Stimulated activated CD4-positive, alpha-beta T cell treated with anti-CD3 and anti-CD28 coated beads, Interleukin-4, amount 100 ng/mL, for 24 hours (primary cell): ENCODE measurements at places on chromosomes 2 and 18.
A peak's percentile ranks its signal among the peaks of the same experiment; 100 is the strongest.

DNA sequence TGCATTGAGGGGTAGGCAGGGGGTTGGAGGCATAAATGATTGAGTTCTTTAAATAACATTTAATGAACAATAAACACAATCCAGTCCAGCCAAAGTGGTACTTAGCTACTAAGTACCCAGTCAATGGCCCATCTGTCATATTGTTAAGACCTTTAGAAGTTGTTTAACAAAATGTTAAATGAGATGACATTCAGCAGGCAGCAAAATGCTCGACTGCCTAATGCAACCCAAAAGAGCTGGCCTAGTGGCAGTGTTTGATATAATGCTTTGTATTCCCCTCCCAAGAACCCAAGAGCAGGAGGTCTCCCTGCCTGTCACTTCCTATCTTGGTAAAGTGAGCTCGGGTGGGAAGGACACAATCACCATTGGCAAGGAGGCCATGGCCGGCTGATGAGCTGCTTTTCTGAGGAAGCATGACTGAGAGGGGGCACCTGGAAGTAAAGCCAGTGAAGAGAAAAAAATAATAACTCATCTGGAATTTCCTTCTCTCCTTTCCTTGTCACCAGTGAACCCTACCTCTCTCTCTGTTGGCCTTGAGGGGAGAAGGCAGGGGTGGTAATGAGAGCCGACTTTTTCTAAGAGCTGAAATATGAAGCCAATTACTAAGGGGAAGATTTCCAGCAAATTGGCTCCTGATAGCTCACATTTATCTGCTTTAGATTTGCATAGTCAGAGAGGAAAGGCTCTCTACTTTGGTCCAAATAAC, 140.6 kb downstream of the C1D start:
- no peak for DNase-seq

- peak; percentile 54 for DNase-seq
These were observed 49.9 kb downstream of the LPIN2 start for GRCh38 chr18:2963048-2963447.

GRCh38 chr18:21451851-21452250, 148.7 kb downstream of the ESCO1 start:
- no peak for DNase-seq

DNA sequence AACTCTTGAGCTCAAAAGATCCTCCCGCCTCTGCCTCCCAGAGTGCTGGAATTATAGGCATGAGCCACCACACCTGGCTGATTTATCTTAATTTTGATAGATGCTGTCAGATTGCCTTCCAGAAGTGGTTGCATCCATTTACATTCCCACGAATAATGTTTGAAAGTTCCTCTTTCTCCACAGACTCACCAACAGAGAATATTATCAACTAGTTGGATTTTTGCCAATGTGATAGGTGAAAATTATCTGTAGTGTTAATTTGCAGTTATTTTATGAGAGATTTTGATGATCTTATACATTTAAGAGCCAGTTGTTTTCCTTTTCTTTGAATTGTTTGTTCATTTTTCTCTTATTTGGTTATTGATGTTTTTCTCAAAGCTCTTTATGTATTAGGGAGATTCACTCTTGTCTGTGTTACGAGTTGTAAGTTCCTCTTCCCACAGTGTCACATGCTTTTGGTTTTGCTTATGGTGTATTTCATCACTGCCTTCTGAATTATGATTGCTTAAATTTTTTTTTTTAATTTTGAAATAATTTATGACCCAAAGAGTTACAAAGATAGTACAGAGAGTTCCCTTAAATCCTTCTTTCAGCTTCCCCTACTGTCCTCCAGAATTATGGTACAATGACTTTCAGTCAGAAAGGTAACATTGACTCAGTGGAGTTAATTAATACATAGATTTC, 20.7 kb upstream of the NT5DC4 start:
- no peak for DNase-seq

GRCh38 chr2:155980941-155981560, 351.5 kb downstream of the NR4A2 start:
- DNase-seq, result no peak

DNA sequence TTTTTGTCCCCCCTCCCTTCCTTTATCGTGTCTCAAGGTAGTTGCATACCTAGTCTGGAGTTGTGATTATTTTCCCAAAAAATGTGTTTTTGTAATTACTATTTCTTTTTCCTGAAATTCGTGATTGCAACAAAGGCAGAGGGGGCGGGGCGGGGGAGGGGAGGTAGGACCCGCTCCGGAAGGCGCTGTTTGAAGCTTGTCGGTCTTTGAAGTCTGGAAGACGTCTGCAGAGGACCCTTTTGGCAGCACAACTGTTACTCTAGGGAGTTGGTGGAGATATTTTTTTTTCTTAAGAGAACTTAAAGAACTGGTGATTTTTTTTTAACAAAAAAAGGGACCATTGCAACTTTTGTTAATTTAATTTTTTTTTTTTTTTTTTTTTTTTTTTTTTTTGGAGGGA, 2.1 kb downstream of the SOX11 start:
- DNase-seq, result no peak

DNA sequence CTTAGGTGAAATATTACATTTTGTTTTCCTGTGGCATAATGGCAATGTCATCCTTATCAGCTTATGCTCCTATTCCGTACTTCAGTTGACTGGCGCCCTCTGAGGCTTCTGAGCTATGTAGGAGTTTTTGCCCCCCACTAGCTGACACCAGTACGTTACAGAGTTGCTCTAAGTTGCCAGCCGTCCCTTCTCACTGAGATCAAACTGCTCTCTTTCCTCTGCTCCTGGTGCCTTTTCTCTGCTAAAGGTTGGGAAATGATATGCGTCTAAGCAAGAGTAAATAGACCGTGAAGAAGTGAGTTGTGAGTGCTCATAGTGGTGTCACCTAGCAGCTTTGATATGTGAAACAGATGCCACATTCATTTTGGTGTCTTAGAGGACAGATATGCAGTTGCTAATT, 99.2 kb downstream of the RAPGEF4 start:
- no peak for DNase-seq

DNA sequence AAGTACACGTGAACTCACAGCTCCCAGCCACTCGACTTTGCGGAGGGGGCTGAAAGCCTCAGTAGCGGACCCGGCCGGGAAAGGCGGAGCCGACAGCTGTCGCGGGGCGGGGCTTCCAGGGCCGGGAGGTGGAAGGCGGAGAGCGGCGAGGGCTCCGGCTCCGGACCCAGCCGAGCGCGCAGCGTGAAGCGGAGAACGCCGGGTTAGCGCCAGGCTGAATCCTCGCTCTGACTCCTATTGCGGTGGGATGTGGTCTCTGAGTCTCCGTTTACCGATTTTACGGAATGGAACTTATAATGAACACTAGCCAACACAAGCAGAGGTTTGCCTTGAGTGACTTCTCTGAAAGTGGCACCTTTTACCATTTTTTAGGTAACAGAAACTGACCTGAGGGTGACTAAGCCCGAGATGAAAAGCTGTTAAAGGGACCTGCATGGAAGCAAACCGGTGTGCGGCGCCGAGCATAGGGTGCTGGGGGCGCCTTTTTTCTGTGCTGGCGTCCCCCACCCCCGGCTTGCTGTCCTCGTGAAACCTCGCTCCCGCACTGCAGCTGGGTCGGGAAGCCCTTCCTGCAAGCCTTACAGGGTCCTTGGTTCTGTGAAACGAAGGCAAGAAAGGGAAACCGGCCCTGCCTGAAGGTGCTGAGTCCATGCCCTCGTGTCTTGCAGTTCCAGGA, 72.9 kb downstream of the EN1 start:
- DNase-seq, result no peak

GRCh38 chr2:178718283-178718682, 88.9 kb downstream of the TTN start:
- DNase-seq, result no peak

DNA sequence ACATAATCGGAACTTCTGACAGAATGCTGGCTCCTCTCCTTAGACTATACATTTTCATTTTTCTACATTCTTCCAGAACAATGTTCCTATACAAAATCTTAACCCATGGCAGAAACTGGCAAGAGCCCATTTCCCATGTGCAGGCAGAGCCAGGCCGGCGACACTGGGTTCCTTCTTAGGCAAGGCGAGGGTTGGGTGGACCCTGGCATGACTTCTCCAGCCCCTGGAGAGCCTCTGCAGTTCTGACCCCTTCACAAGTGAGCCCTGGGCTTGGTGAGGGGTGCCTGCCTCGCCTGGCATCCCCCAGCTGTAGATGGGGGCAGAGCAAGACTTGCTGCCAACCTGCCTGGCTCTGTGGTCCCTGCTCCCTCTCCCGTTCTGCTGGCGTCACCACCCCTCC, 5.0 kb downstream of the GYPC start:
- no peak for DNase-seq

DNA sequence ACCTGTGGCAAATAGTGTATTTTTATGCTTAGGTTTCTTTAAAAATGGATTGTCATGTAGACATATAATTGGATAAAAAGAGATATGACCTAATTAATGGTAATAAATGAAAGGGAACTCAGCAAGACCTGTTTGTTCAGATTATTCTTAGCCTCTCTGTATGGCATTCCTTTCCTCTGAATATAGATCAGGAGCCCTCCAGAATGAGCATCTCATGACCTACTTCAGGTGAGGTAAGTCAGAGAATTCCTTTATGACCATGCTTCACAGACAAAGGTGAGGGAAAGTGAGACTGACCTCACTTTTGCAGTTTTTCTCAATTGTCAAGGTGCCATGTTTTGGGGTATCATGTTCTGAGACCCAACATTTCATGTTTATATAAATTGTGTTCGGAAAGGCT, 1744.3 kb upstream of the PIK3C3 start:
- DNase-seq, result no peak

DNA sequence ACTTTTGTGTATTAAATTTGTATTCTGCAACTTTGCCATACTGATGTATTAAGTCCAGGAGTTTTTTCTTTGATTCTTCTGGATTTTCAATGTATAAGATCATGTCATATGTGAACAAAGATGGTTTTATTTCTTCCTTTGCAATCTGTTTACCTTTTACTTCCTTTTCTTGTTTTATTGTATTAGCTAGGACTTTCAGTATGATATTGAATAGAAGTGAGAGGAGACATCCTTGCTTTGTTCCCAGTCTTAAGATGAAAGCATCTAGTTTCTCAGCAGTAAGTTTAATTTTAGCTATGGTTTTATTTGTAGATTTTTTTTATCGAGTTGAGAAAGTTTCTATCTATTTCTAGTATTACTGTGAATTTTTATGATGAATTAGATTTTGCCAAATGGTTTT, 25.5 kb downstream of the VRK2 start:
- no peak for DNase-seq

- DNase-seq, result peak; percentile 10
These were observed 7.6 kb upstream of the TNS1 start for GRCh38 chr2:218010140-218010983.

DNA sequence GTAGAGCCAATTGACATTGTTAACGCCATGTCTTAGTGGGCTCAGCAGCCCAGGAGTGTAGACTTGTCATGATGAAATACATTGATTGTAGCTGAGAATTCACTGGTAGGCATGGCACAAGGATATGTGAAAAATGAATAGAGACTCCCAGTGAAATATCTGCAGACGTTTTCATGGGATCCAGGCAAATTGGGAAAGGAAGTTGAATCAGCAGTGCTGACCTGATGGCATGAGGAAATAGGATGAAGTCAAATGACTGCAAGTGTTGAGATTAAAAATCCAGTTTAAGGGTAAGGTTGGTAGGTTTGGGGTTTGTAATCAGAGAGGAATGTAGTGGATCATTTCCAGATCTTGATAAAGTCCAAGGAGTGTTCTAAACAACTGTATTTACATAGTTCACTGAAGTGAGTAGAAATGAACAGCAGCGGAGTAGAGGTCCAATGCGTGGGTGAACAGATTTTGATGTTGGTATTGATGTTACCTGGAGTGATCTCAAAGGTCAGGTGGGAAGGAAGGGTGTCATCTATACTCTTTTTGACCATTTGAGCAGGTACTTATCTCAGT, 24.6 kb downstream of the INSIG2 start:
- DNase-seq, result no peak

DNA sequence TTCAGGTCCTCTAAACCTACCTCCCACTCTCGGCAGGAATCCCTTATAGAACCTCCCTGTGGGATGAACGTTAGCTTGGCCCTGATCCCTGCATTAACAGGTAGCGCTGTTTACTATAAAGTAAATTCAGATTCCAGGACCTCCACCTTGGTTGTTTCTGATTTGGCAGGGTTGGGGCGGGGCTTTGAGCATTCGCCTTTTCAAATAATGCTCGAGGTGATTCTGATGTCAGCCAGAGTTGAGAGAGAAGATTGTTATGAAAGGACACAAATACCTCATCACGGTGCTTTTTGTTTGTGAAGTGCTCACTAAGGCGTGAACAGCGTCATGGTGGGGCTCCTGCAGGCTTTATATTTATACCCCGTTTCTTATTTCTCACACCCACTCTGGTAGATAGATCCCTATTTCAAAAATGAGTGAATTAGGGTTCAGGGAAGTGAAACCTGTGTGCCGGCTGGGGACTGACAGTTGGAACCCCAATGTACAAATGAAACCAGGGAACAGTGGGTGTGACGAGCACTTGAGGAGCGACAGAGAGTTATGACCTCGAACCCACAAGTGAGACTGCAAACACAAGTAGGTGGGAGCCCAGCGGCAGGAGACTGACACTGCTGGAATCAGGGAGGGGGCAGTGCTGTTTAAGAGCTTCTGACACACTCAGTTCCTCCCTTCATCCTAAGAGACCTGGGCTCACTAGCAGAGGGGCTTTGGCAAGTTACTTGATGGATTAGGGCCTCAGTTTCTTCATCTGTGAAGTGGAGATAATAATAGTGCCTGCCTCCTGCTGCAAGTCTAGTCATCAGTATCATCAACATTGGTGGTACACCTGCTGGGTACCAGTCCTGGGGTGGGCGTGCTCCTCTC, 14.2 kb upstream of the CXCR4 start:
- DNase-seq, result peak; percentile 64

- DNase-seq, result no peak
These were observed 10.8 kb downstream of the PCBP1 start for GRCh38 chr2:70098032-70098431.

GRCh38 chr18:54415086-54415485, 57.4 kb downstream of the C18orf54 start:
- DNase-seq, result no peak

- DNase-seq, result peak; percentile 52
These were observed 1.4 kb downstream of the UBE2F start for GRCh38 chr2:237968048-237968862.

GRCh38 chr18:24075767-24076597, 61.4 kb downstream of the TTC39C start:
- DNase-seq, result peak; percentile 85

GRCh38 chr2:5190023-5190422, 502.2 kb upstream of the SOX11 start:
- DNase-seq, result no peak

- DNase-seq, result no peak
These were observed 216.7 kb downstream of the TGIF1 start for GRCh38 chr18:3666526-3667254.

DNA sequence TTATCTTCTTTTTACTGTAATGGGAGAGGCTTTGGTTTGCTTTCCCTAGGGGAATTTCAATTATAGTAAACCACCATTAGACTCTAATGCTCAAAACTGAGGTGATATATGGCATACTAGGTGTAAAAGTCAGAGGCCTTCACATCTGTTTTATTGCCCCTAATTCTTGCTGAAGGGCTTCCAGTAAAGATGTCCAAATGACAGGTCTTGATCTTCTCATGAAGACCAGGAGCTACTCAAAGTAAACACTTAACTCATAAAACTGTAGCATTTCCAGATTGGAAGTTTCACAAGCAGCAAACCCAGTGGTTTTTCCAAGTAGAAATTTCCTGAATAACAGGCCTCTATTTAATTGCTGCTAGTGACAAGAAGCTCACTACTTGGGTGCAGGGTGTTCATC, 286.8 kb downstream of the RBM43 start:
- DNase-seq, result no peak
